NCI-H524 treated with DMSO at 0.1 percent for 48 hours (cell line): ENCODE measurements at places on chromosomes 2 and 18.

- DNase-seq, result no peak
These were observed 124.8 kb downstream of the FIGN start for GRCh38 chr2:163610817-163611556.

GRCh38 chr2:6640621-6641015 is 225.1 kb downstream of the CMPK2 start:
- no peak for DNase-seq

DNA sequence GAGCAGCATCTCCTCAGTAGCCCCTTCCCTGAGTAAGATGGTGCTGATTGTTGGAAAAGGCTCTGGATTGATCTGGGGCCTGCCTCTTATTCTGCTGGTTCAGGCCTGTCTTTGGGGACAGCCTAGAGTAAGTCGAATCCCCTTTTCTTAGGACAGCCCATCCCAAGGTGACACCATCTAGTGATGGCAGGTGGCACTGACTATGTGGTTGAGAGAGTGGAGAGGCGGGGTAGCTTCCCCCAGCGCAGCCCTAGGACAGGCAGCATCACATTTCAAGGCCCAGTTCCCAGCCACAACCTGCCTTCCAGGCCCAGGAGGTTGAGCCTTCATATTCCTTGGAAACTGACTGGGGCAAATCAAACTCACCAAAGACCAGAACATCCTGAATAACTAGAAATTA is 69.1 kb upstream of the B3GNT7 start:
- no peak for DNase-seq

DNA sequence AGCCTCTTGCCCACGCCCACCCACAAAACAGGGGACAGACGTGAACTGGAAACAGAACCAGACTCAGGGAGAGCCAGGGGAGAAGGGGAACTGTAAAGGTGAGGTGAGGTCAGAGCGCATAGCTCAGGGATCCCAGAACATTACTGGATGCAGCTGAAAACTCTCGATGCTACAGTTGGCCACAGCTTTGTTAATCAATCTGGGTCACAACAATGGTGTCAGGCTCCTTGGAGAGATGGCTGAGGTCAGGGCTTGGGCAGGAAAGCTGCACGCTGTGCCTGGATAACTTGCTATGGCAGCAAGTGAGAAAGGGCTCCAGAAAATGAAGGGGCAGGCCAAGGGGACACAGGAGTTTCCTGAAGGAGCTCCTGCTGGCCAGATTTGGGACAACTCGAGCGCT is 263.3 kb downstream of the TFCP2L1 start:
- no peak for DNase-seq

- DNase-seq, result no peak
These were observed 17.0 kb upstream of the C1QL2 start for GRCh38 chr2:119175517-119175916.

GRCh38 chr2:207483477-207483876 is 46.3 kb upstream of the CREB1 start:
- no peak for DNase-seq

DNA sequence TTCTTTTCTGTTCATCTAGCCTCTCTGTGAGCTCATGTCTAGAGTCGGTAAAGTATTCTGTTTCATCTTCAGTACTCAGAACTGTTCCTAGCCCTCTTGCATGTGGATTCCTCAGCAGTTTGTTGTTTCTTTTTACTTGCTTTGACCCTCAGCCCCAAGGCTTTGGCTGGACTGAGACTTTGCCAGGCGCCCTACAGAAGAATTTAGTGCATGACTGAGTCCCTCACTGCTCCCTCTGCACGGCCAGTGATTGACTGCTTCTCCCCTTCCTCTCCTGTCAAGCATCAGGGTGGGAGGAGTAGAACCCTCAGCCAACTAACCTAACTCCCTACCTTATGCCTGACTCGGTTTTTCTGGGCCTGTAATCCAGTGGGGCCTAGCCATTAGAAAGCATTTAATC is 109.8 kb downstream of the ESCO1 start:
- DNase-seq, result no peak

DNA sequence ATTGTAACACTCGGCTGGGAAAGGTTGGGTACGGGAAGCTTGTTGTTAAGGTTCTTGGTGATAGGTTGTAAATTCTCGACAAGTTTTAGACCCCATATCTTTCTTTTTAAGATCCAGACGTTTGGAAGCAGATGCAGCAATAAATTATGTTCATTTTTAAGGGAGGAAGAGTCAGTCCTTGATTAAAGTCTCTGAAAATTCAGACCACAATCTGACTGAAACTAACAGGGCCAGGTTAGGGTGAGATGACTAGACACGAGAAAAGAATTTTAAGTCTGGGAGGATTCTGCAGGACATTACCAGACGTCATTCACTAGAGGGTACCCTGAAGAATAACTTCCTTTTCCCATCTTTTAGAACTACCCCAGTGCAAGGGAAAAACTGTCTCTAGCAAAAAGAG is 16.1 kb downstream of the WIPF1 start:
- DNase-seq, result no peak

DNA sequence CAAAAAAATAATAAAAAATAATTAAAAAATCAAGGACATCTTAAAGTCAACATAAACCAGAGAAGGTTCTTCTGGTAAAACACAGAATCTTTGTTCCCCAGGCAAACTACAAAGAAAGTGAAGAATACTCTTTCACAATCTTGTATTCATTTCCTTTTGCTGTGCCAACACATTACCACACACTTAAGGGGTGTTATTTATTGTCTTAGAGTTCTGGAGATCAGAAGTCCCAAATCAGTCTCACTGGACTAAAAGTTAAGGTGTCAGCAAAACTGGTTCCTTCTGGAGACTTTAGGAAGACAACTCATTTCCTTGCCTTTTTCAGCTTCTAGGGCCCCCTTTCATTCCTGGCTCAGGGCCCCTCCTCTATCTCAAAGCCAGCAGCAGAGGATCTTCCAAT is 12.2 kb upstream of the CAB39 start:
- DNase-seq, result no peak

DNA sequence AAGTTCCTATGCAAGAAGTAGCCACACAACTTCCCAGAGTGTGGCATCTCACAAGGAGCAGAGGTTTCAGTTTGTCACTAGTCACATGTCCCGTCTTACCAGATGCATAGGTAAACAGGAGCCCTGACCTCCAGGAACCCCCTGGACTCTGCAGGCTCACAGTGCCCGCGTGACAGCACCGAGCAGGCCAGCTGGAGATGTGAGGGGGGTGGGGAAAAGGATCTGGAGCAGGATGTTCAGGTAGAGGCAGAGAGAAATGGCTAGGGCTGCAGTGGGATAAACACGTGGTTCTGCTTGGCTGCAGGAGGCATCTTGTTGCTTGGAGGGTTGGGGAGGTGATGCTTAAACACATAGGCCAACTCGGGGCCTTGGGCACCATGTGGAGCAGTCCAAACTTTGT is 54.2 kb downstream of the IMPA2 start:
- no peak for DNase-seq
